ENCODE measurements at places on chromosomes 12 and 14.

GRCh38 chr12:58615047-58615446 is 305.3 kb downstream of the LRIG3 start:
- DNase-seq = no peak

- DNase-seq = no peak
Observed at GRCh38 chr14:50260511-50260910, 29.1 kb upstream of the SOS2 start.

DNA sequence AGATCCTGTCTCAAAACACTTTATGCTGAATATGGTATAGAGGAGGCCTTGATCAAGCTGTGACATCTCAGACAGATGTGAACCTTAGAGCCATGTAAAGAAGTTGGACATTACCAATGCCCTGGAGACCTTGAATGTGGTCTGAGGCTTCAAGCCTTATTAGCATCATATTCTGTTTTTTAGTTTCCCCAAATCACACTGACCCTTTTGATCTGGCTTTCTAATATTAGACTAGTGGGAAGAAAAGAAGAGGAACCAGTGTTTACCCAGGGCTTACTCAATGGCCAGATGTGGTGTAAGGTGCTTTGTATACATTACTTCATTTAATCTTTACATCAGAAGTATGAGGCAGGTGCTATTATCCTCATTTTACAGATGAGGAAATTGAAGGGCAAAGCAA is 10.6 kb upstream of the TBPL2 start:
- no peak for DNase-seq

DNA sequence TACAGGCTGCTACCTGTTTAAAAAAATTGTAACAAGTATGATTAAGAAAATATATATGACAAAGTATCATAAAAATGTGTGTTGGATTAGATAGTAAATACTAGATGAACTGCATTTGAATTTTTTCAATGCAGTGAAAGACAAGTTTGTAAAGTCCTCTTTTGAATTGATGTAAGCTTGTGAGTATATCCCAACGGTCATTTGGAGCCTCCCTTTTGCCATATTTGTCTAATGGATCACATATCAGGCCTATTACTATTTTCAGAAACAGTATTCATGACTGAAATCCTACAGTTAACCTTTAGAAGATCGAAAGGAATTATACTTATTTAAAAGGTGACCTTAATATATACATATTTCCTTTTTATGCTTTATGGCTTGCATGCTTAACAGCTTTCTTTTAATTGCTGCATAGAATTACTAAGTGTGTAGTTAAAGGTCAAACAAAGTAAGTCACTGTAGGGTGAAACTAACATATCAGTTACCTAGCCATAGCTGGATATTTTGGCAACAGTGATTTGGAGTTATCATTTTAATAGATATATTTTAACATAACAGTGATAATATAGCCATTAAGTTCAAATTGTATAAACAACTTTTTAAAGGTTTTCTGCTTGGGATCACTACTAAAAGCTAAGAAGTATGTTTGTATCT is 53.6 kb downstream of the USP15 start:
- no peak for DNase-seq

GRCh38 chr14:89366864-89367778 is 49.9 kb downstream of the FOXN3 start:
- DNase-seq = no peak

DNA sequence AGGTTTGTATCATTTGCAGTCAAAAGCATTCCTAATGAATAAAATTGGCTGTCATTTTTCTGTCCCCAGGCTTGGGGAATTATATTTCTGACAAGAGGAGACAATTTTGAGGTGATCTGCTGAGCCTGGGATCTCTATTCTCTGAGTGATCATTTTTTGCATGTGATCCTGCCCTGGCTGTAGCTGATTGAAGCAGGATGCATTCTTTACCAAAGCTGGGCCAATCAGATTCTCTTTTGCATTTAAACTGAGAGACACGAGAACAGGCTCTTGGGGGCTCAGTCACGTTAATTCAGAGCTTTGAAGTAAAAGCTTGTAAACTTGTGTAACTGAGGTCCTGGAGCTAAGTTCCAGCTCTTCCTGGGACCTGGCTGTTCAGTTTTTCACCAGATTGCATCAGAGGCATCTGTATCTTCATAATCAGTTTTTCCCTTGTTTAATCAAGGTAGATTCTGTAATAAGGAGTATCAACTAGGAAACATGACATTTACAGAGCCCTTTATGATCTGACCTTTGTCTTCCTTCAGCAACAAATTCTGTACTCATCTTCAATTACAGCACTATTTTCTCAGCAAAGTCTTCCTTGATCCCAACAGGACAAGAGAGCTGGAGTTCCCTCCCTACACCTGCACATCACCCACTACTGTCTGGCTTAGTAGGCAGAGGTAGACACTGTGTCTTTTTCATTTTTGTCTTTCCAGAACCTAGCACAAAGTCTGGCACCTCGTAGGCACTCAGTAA is 35.0 kb upstream of the MANSC4 start:
- no peak for DNase-seq

- no peak for DNase-seq
Observed at GRCh38 chr12:31896514-31897039, 62.6 kb upstream of the RESF1 start.

- no peak for DNase-seq
Observed at GRCh38 chr12:130301559-130301958, 36.1 kb upstream of the PIWIL1 start.

DNA sequence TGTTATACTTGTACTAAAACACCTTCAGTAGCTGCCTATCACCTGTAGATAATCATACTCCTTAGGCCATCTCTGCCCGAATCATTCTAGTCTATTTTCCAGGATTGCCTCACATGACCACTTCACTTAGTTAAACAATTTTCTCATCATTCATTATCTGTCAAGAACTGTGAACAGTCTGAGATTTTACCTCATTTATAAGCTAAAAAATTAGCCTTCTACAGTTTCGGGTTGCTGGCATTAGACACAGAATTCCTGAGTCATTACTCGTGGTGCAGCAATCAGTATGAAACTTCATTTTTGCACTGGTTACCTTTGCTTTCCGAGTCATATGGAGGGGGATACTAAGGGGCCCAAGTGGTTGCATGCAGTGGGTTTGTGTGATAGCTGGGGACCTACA is 57.6 kb upstream of the OTOGL start:
- DNase-seq = no peak

DNA sequence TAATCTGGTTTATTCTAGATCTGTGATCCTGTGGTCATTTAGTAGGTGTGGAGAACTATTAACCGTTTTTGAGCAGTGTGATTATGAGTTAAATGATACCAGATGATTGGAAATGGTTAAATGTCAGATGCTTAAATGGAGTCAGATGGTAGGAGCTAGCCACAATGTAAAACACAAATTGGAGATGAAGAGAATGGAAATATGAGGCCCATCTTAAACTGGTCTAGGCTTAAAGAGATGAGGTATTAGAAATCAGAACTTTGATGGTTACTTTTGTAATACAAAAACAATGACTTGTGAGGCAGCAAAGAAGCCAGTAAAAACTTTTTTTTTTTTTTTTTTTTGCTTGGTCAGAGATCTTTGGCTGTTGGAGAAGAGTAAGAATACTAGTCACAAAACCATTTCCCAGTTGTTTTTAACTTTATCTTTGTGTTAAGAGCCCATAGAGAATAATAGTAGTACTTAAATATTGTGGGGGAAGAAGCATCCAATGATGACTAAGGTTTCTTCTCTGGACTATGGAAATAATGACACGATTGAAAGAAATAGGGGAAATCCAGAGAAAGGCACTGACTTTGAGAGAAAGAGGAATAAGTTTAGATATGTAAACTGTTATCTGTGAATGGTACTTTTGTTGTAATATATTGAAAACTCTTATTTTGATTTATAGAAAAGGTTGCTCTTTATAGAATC is 95.9 kb downstream of the WNK1 start:
- DNase-seq = no peak

GRCh38 chr14:61638595-61639387 is 56.5 kb upstream of the HIF1A start:
- DNase-seq = no peak

DNA sequence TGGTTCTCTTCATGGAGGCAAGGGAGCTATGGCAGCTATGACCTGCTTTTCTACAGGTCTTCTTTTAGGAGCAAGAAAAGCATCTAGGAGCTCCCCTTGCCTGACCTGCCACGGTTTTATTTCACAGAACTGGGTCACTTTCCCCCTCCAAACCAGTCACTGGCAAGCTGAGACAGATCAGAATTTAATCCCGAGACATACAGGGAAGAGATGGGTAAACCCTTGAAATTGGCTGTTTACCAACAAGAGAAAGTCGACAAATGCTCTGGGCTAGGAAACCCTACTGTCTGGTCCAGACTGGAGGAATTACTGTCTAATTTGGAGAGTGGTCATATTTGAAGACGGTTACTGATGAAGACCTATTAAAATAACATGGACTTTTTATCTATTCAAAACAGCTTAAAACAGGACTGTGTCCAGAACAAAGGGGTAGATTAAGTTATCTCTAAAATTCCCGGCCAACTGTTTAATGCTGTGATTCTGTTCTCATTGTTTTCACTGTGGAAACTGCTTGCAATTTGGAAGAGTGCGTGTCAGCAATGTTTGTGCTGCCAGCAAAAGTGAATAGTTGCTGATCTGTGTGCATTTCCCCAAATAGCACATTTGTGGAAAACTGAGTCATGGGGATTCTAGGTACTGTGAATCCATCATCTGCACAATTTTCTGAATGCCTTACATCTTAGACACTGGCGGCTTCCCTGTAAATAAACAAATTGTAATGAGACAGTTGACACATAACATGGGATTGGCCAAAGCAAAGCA is 73.4 kb upstream of the EEA1 start:
- DNase-seq = no peak

GRCh38 chr14:61652526-61653262 is 42.6 kb upstream of the HIF1A start:
- DNase-seq = no peak

GRCh38 chr12:29616664-29617406 is 119.3 kb upstream of the OVCH1 start:
- no peak for DNase-seq

DNA sequence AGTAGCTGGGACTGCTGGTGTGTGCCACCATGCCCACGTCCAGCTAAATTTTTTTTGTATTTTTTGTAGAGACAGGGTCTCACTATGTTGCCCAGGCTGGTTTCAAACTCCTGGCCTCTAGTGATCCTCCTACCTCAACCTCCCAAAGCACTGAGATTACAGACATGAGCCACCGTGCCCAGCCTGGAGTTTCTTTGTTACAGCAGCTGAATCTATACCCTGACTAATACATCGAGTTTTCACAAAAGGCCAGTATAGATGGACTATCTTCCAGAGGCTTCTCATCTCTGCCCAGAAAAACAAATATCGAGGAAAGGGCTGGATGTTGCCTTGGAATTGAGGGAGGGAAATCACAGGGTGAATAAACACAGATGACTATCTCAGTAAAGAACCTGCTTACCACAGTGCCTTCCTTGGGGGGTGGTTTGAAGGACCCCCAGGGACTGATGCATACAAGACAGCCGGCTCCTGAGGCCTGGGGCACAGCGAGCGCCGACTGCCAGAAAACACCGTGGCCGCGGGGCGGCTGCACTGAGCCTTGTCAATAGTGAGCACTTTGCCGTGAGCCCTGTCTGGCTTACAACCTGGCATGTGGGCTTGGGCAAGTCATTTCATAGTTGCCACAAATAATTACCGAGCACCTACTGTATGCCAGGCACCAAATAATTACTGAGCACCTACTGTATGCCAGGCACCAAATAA is 111.9 kb downstream of the SCARB1 start:
- no peak for DNase-seq

GRCh38 chr12:542395-543113 is 82.8 kb downstream of the B4GALNT3 start:
- no peak for DNase-seq

GRCh38 chr12:103053089-103053488 is 95.6 kb downstream of the ASCL1 start:
- DNase-seq = no peak

GRCh38 chr14:91893007-91893406 is 25.7 kb upstream of the TC2N start:
- no peak for DNase-seq
